ENCODE measurements at places on chromosomes 2 and 18.

DNA sequence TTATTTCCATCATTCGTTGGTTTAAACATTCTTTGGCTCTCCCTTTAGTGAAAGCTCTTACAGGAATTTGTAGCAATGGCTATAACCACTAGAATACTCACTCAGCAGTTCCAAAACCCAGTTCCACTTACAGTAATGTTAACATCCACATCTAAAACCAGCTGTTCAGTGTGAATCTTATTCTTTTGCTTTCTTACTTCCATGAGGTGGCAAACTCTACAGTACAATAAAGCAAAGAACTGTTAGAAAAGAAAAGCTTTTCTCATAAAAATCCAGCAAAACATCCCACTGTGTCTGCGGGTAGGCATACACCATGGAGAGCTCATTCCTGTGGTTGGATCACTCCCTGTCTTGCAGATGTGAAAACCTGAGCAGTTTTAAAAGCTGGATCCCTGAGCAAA, 147.1 kb downstream of the ARHGAP28 start:
- DNase-seq, result no peak

DNA sequence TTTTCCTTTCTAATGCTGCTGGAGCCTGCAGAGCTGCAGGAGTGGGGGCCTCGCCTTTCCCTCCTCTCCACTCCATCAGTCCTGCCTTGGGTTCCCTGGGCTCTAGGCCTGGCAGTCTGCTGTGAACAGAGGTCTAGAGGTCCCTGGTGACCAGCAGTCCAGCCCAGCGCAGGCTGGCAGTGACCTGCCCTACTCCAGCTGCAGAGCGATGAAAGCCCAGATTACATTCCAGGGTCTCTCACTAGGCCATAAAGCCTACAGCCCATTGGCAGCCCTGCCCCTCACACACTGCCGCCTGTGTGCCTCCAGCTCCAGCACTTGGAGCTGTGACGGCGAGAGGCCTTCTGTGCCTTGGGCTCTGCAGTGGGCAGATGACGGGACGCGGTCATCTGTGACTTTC, 14.8 kb upstream of the MAL start:
- no peak for DNase-seq

- no peak for DNase-seq
These were observed 44.8 kb upstream of the ARHGAP25 start for GRCh38 chr2:68689553-68690537.

DNA sequence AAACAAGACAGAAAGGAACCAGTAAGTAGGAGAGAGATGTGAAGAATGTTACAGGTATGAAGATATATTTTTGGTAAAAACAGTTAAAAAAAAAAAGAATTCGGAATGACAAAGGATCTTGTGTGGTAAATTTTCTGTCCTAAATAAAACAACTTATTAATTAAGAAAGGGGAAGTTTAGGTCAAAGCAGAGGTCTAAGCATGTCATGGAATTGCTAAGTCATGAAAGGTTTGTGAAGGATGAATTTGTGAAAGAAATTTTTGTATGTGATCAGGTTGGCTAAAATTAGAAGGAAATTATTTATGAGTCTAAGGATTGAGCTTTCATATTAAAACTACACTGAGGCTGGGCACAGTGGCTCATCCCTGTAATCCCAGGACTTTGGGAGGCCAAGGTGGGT, 11.1 kb upstream of the ALPG start:
- no peak for DNase-seq

DNA sequence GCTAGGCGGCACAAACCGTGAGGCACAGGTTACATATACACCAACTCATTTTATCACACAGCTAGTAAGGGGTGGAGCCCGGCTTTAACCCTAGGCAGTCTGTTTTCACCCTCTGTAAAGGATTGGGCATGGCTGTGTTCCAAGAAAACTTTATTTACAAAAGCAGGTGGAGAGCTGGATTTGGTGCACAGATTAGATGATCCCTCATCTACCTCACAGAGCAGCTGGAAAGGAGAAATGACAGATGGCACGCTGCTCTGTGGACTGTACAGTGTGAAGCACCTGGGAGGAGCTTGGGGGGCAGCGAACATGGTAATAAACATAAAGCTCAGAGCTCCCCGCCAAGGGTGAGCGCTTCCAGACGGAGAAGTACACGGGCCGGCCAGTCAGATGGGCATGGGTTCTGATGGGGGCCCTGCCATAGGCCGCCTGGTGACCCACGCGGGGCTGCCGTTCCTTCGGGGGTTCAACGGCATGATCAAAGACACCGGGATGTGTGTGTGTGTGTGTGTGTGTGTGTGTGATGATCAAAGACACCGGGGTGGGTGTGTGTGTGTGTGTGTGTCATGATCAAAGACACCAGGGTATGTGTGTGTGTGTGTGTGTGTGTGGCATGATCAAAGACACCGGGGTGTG, 862 bp upstream of the TMEM177 start:
- no peak for DNase-seq

DNA sequence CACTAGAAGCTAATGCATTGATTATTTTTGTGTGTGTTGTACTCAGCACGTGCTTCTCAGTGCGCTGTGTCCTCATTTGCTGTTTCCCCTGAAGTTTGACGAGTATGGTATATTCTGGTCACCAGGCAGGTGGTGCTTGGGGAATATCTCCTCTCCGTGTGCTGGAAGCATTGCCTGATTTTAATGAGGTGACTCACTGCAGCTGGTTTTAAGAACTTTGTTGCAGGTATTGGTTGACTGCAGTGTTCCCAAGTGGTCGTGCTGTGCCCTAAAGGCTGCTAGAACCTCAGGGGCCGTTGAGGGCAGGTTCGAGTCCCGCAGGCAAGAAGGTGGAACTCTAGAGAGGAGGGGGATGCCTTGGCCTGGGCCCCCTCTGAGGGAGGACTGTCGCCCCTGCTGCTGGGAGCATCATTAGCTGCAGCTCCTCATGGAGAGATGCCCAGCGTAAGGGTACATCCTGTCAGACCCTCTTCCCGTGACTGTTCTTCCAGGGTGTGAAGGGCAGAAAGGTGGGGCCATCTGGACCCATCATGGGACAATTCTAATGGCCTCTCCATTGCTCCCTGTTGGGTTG, 82.6 kb downstream of the AGAP1 start:
- no peak for DNase-seq

DNA sequence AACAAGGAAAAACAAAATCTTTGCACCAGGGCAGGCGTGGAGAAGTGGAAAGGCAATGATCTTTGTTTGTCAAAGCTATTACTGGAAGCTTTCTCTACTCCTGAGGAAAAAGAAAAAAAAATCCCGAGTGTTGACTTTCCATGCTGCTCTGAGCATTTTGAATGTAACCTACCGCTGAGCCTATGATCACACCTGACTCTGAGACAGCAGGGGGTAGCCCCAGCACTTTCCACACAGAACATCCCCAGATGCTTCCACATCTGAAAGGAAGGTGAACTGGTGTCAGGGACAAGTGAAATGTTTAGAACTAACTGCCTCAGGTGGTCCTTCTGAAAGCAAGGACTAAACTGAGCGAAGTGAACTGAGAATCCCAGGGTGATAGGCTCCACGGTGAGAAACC, 1315.1 kb upstream of the DDX18 start:
- DNase-seq, result no peak

DNA sequence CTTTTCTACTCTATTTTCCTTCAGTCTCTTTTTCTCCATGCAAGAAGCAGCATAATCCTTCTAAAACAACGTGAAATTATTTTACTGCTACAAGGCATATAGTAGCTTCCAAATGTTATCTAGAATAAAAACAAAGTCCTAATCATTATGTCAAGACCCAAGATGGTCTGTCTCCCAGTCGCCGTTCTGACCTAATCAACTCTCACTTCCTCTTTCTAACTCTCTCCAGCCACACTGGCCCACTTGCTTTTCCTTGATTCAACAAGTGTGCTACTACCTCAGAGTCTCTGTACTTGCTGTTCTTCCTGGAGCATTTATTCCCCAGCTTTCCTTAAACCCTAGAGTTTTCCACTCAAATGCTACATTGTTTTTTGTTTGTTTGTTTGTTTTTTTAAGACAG, 1491.2 kb downstream of the LRP1B start:
- no peak for DNase-seq

GRCh38 chr2:72143441-72144273, 4.0 kb downstream of the CYP26B1 start:
- no peak for DNase-seq

- DNase-seq, result no peak
These were observed 74.4 kb downstream of the TMEM18 start for GRCh38 chr2:602571-603359.

DNA sequence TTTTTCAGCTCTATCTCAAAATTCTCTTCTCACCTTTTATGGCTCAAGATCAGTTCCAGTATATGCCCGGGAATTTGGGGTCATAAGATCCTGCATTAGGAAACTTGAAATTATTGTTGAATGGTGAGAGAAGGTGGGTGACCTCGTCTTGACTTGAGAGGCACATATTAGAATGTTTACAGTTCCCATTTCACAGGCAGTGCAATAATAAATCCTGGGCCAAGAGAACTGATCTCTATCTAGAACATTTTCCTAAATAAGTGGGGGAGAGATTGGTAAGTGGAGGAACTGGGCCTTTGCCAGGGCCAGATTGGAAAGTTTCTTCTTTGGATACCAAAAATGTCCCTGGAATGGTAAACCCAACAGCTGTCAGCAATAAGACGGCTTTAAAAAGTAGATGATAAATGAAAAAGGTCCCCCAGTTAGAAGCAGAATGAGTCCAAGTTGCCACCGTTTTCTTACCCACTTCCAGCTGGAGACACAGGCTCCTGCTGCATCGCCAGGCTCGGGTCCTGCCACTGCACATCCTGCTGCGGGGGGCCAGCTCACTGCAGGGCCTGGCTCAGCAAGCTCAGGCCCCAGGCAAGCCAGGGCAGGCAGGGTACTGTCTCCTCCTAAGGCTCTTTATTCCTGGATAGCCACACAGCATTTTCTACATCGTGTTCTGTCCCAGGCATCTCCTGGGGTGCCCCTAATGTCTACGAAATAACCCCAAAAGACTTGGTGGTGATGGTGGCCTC, 126.4 kb upstream of the EPAS1 start:
- DNase-seq, result no peak

- peak; percentile 39 for DNase-seq
These were observed 66.3 kb downstream of the LIPG start for GRCh38 chr18:49628119-49628518.

- DNase-seq, result peak; percentile 93
These were observed 12.4 kb downstream of the ASB1 start for GRCh38 chr2:238438856-238439849.
